ENCODE measurements at places on chromosomes 2 and 18.

DNA sequence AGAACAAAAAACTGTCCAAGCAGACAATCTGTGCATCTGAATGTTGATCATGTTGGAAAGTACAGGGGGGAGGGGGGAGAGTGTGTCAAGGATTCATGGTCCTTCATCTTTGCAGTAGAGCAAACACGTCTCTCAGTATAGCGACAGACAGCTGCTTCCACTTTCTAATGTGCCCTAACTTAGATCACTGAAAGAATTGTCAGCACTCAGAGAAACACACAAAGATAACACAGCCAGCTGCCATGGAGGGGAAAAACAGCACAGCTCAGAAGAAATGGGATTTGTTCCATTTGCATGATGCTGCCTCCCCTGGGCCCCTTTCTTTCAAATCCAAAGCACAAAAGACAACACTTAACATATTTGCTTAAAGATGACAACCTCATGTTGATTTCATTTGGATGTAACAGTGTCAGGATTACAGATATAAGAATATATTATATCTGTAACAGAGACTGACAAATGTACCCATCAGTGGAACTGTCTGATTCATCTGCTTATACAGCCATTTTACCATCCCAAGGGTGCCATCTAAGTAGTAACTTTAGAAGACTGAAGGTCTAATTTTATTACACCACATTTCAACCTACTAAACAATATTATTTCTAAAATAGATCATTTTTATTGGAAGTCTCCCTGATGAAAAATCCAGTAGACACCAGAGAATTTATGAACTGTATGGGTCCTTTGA, 17.7 kb downstream of the FIGN start:
- no peak for DNase-seq

DNA sequence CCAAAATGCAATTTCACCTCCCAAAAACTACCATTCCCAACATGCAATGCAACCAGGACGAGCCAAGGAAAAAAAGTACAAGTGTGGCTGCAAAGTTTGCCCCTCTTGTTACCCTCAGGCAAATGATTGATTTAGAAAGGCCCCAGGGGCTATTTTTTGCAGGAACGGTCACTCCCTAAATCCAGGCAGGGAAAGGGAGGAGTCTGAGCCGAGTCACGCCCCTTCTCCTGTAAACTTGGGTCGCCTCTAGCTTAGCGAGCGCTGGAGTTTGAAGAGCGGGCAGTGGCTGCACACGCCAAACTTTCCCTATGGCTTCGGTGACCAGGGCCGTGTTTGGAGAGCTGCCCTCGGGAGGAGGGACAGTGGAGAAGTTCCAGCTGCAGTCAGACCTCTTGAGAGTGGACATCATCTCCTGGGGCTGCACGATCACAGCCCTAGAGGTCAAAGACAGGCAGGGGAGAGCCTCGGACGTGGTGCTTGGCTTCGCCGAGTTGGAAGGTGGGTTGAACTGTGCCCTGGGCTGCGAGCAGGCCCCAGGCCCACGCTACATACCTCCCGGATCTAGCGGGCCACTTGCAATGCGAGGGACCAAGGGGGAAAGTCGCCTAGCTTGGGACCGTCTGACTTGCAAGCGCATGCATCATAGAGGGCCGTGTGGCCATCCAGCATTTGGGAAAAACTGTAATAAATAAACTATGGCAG, at the start of gene GALM:
TSS of gene GALM (plus strand) at position 261 of the 702 bp plus-strand sequence. CDS start at position 309, 48 bp downstream.
- DNase-seq, result peak; percentile 37

GRCh38 chr2:20027705-20028434, 15.4 kb upstream of the MATN3 start:
- no peak for DNase-seq

DNA sequence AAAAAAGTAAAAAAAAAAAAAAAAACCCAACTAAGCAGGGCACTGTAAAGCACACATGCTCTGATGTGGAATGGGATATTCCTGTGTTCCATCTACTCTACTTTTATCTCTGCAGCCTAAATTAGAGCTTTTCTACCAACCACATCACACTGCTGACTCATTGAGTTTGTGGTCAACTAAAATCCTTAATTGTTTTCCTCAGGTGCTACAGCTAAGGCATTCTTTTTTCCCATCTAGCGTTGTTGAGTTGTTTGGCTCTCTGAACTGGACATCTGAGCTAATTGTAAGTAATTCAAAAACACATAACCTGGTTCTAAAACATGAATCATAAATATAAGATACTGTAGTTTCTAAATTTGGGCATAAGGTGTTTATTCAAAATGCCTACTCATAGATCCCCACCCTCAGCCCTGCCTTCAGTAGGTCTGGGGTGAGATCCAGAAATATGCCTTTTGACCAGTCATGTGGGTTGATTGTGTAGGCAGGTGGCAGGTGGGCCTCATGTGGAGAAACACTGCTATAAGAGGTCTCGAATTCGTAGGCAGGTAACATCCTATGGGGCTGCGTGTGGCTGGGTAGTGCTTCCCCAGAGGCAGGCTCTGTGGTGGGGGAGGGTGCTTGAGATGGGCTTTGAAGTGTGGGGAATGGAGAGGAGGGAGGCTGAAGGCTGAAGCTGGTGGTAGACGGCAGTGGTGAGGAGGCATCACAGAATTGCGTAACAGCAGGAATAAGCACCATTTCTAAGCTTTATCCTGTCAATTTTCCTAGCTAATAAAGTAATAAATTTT, 27.2 kb downstream of the ANKRD29 start:
- DNase-seq, result no peak

- DNase-seq, result no peak
These were observed 213.4 kb upstream of the STK17B start for GRCh38 chr2:196384729-196385128.

DNA sequence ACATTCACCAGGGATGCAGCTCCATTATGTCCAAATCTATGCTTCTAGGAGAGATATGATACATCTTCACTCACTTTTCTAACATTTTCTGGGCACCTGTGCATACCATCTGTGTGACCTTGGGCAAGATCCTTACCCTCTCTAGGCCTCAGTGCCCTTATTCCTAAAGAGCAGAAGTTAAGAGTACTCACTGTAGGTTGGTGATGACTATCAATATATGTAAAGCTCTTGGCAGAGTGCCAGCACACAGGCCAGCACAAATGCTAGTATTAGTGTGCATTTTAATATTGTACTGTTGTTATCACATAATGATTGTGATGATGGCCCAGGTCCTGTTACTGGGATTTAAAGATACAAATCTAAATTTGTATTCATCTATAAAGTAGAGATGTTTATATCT, 199.2 kb downstream of the RAD51AP2 start:
- no peak for DNase-seq

DNA sequence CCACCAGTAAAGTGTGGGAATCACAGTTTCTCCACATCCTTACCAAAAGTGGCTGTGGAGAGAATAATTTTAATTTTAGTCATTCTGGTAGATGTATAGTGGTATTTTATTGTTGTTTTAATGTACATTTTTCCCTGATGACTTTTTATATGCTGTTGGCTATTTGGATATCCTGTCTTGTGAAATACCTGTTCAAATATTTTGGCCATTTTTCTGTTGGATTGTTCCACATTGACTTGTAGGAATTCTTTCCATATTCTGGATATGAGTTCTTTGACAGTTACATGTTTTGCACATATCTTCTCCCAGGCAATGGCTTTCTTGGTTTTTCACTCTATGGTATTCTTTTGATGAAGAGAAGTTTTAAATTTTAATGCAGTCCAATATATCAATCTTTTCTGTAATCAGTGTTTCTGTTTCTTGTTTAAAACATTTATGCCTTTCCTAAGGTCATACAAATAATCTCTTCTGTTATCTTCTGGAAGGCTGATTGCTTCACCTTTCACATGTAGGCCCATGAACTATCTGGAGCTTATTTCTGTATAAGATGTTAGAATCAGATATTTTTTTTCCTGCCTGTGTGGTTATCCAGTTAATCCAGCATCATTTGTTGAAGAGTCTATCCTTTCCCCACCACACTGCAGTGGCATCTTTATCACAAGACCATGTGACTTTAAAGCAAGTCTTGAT, 19.0 kb downstream of the AFTPH start:
- DNase-seq, result no peak

GRCh38 chr2:154452906-154453493, 245.5 kb upstream of the KCNJ3 start:
- no peak for DNase-seq

GRCh38 chr2:25029183-25029554, 12.7 kb upstream of the EFR3B start:
- DNase-seq, result no peak

- no peak for DNase-seq
These were observed 148.3 kb downstream of the MEIS1 start for GRCh38 chr2:66582987-66583880.

GRCh38 chr2:229684942-229685562, 29.3 kb downstream of the DNER start:
- DNase-seq, result no peak

DNA sequence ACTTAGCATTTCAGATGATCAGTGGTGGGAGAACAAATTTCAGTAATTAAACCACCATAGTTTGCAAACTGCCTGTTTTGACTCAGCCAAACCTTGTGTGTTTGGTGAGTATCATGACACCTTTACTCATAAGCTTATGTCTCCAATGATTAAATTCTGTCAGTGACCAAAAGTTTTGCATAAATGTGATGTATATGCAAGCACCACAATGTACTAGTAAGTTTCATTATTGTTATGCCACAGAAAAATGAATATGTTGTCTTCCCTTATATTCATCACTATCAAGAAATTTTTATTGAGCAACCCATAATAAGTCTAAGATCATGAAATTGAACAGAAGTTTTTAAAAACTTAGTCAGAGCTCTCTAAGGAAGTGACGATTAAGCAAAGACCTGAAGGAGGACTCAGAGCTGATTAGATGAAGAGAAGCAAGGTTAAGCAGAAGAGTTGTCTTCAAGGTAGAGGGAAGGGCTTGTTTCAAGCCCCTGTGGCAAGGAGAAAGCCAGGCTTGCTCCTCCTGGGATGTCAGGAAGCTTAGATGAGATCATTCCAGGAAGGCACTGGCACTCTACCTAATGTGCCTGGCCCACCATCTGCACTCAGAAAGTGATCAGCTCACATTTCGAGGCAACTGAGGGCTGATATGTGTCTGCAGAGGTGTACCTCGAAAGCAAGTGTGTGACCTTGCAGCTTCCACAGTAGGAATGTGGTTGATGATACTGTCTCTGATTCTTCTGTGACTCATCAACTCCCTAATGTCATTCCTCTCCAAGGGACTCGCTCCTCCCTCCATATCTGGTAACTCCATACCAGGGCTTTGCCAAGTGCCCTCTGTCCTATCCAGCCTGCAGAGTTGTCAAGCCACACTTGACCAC, 54.7 kb downstream of the KCTD18 start:
- no peak for DNase-seq

DNA sequence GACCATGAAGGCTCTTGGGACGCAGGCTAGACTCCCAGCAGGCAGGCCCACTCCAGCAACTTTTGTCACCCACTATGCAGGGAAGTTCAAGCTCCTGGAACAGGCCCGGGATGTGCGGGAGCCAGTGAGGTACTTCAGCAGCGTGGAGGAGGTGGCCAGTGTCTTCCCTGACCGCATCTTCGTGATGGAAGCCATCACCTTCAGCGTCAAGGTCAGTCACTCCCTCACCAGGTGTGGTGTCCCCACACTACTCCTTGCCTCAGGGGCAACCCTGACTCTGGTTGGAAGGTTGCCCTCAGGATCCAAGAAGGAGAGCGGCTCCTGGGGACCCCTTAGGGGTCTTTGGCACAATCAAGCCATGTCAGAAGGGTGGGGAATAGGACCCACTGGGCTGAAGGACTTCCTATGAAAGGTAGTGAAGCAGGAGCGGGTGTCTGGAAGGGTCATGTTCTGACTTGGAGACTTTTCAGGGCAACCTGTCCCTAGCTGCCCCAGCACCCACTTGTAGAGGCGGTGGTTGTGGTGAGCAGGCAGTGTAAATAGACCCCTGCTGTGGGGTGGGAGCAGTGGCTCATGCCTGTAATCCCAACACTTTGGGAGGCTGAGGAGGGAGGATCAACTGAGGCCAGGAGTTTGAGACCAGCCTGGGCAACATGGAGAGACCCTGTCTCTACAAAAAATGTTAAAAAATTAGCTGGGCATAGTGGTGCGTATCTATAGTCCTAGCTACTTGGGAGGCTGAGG, 10.2 kb downstream of the GAREM2 start:
- DNase-seq, result no peak

GRCh38 chr18:49985236-49985635, 171.9 kb upstream of the ACAA2 start:
- DNase-seq, result no peak

DNA sequence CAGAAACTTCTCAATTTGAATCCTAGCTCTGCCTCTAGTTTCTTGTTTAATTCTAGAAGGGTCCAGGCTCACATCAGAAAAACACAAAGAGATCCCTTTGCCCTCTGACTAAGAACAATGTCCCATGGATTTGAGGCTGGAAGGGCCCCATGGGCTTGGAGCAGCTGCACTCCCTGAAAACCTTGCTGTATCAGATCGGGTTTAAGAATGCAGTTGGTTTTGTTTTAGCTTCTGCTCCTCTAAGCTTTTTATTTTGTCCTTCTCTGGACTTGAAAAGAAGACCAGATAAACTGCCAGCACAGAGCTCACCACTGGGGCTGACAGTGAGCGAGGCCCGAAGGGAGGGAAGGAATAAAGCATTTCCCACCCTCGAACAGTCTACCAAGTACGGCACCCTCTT, 69.2 kb upstream of the WIPF1 start:
- DNase-seq, result no peak

- DNase-seq, result no peak
These were observed 217.0 kb downstream of the ANAPC1 start for GRCh38 chr2:111667001-111667400.

DNA sequence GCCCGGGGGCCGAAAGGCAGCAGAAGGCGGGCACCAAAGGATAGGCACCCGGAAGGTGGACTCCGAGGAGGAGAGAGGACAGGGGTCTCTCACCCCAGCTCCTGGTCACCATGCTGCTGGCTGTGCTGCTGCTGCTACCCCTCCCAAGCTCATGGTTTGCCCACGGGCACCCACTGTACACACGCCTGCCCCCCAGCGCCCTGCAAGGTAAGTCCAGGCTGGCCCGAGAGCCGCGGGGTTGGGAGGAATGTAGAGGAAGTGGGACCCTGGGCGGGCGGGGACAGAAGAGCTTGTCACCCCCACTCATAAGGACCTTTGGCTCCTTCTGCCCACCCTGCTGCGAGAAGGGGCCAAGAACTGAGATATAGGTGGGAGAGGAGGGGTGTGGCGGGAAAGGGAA, 301 bp downstream of the PRSS56 start:
- DNase-seq, result no peak

DNA sequence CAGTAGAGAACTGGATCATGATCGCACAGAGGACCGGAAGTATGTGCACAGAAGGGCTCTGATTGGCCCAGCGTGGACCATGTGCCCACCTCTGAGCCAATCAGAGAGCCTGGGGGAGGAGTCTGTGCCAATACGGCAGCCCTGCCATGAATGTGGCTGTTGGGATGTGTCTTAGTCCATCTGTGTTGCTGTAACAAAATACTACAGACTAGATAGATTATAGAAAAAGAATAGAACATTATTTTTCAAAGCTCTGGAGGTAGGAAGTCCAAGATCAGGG, 132.0 kb downstream of the NDUFA10 start:
- DNase-seq, result no peak

Data from stimulated activated CD8-positive, alpha-beta memory T cell treated with anti-CD3 and anti-CD28 coated beads, Interleukin-2, amount 100 ng/mL, for 48 hours (primary cell).